ENCODE measurements at places on chromosomes 2 and 18. TPM values are rescaled to one million over a fixed set of nuclear protein-coding genes. Genes with fewer than 3 reads are reported as not detected.

Gene ATP6V1B1
- not detected for total RNA-seq

Gene PIEZO2
- total RNA-seq = not detected

Gene CAPN14
- 0.18 TPM for total RNA-seq

Gene LYG1
- total RNA-seq = 1.8 TPM
